NCI-H146 (cell line): ENCODE measurements at places on chromosomes 13 and 19.

- no peak for DNase-seq
Measured at GRCh38 chr19:54612428-54612827, 17.9 kb upstream of the LILRB1 start.

- no peak for DNase-seq
Measured at GRCh38 chr13:74158028-74158427, 23.8 kb upstream of the KLF12 start.

- DNase-seq = no peak
Measured at GRCh38 chr13:28623782-28624706, 34.9 kb upstream of the POMP start.

DNA sequence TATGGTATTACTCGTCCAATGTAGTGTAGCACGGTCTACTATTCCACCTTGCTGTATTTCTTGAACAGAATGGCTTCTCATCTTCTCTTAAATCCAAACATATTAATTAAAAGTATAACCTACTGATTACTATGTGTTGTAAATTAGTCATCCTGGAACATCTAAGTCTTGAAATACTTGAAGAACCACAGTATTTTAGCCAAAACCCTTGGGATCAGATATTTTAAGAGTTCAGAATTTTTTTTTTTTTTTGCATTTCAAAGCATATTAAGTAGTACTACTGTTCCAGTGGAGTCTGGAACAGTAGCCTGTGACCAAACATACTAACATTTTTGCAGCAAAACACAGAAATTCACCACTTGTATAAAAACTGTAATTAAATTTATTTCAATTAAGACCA is 30.1 kb downstream of the ZC3H13 start:
- DNase-seq = no peak

DNA sequence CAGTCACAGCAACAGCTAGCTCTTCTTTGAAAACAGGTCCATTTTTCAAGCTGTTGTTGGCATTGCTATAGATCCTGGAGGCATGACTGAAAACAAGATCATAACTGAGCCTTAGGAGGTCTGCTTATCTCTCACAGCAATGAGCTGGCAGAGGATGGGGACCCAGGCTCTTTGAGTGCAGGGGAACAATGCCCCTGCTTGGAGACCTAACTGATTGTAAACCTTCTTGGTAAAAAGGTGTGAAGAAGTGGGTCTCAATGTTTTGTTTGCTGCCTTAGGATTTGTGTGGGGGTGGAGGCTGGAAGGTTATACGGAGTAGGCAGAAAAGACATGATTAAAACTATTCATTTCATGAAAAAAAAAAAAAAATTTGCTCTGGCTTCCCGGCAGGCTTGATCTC is 94.6 kb downstream of the EFNB2 start:
- DNase-seq = no peak

- peak; percentile 22 for DNase-seq
Measured at GRCh38 chr13:28636677-28637317, 22.1 kb upstream of the POMP start.

- no peak for DNase-seq
Measured at GRCh38 chr19:48858984-48859710, 9.3 kb downstream of the PLEKHA4 start.

- DNase-seq = peak; percentile 44
Measured at GRCh38 chr13:31200637-31200971, 829 bp downstream of the B3GLCT start.

DNA sequence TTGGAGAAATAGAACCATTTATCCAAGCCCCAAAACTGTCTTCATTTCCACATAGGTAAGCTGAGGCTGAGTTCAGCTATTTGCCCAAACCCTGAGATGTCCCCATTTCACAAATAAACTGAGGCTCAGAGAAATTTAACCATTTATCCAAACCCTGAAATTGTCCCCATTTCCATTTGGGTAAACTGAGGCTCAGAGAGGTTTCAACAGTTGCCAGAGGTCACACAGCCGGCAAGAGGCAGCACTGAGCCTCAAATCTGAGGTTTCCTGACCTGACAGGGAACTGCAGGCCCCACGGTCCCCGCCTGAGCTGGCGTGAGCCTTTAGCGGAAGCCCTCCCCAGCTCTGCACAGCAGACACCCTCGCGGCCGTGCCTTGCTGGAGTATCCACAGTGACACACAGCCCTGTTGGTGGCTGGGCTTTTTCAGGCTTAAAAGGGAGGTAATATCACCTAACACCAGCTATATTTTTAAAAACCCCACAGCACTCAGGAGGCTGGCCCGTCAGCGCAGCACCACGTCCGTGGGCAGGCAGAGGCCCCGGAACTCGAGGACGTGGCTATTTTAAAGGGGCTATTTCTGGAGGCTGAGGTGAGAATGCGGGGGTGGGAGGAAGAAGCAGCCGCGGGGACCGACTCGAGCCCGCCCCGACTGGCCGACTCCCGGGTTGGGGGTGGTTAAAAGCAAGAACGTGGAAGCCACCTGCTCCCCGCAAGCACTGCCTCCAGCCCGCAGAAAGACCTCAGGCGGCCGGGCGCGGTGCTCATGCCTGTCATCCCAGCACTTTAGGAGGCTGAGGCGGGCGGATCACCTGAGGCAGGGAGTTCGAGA is 18.5 kb downstream of the PTPRS start:
- DNase-seq = no peak

GRCh38 chr19:19552798-19553197 is 14.7 kb downstream of the CILP2 start:
- DNase-seq = no peak

- DNase-seq = no peak
Measured at GRCh38 chr13:36362251-36362650, 16.1 kb upstream of the SPART start.

DNA sequence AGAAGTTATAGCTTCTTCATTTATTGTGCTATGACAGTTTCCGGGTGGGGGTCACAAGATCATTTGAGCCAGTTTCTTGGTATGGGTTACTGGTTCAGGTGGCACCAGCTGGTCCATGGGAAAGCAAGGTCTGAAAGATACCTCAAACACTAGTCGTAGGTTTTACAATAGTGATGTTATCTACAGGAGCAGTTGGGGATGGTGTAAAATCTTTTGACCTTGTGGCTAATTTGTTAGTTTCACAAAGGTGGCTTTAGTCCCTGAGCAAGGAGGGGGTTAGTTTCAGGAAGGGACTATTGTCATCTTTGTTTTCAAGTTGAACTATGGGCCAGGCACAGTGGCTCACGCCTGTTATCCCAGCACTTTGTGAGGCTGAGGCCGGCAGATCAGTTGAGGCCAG is 24.6 kb downstream of the CHST8 start:
- no peak for DNase-seq

DNA sequence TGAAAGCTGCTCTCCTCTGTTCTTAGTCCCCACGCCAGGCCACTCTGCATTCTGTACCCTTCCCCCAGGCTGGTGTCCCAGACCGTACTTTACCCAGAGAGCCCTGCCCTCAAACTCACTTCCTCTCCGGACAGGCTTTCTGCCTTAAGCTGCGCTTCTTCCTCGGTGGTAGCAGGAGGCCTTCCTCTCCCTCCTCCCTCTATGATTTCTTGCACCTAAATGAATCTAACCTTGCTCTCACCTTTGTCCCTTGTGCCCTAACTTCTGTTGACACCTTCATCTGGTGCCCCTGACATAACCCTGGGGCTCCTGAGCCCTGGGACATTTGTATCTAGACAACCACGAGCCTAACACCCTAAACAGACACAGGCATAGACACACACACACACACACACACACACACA is 29.6 kb upstream of the CEACAM21 start:
- no peak for DNase-seq

GRCh38 chr19:41795031-41795461 is 1.3 kb upstream of the CEACAM3 start:
- peak; percentile 79 for DNase-seq

DNA sequence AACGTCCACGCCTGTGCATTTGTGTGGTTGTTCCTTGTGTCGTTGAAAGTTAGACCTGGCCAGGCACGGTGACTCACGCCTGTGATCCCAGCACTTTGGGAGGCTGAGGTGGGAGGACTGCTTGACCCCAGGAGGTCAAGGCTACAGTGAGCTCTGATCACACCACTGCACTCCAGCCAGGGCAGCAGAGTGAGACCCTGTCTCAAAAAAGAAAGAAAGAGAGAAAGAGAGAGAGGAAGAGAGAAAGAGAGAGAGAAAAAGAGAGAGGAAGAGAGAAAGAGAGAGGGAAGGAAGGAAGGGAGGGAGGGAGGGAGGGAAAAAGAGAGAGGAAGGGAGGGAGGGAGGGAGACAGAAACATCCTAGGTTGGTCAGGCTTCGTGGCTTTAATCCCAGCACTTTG is 5.1 kb downstream of the ZNF114 start:
- no peak for DNase-seq

GRCh38 chr19:8336660-8337059 is 6.4 kb downstream of the KANK3 start:
- no peak for DNase-seq

- DNase-seq = no peak
Measured at GRCh38 chr19:12783291-12783848, 7.9 kb upstream of the JUNB start.

- peak; percentile 68 for DNase-seq
Measured at GRCh38 chr13:26929971-26930730, 169.6 kb upstream of the GPR12 start.

DNA sequence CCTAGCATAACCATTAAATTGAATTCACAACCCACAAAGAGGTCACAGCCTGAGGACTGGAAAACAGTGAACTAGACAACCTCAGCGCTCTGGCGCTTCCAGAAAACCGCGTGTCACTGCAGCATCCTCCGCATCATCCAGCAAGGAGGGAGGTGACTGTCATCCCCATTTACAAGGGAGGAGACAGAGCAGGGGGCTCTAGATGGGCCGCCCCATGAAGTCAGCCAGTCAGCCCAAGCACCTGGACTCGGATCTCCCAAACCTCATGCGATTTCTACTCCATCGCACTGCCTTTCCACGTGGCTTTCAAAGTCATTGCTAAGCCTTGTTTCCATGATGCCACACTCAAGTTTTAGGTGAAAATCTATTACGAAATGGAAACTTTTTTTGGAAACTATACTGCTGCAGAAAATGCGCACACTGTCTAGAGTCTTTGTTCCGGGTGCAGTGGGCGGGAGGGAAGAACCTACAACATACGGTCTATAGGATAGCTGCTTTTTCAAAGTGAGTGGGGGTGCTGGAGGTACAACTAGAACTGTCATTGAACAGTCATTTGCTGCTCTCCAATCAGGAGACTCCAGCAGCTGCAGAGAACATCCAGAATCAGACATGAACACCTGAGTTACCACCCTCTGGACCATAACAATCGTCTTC is 2.8 kb downstream of the AP3D1 start:
- DNase-seq = no peak

DNA sequence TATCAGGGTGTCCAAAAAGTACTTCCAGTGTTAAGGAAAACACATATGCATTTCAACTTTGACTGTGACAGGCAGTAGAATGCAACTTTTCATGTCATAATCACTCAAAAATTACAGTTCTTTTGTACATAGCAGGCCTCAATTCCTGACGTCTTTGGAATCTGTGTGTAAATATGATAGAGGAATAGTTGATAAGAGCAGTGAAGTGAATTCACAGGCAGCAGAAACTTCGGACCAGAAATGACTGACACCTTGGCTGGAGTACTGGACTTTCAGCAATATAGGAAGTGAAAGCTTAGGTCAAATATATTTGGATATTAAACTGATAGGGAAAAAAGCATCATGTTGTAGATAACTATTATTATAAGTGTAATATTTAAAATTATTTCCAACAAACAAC is 1741.2 kb upstream of the PCDH20 start:
- no peak for DNase-seq

DNA sequence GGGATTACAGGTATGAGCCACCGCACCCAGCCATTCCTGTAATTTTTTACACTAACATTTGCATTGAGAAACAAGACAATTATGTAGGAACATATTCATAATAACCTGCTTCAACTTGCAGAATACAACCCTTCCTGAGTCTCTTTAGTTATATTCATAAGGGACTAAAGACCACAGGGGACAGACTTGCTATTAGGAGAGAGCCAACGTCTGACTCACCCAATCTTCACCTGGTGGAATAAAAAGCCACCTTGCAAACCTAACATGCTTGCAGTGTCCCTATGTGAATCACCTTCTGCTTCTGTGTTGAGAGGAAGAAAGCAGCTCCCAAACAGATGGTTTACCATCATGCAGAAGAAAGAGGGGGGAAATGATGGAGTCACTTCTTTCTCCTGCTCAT is 456.1 kb downstream of the PCDH9 start:
- no peak for DNase-seq

DNA sequence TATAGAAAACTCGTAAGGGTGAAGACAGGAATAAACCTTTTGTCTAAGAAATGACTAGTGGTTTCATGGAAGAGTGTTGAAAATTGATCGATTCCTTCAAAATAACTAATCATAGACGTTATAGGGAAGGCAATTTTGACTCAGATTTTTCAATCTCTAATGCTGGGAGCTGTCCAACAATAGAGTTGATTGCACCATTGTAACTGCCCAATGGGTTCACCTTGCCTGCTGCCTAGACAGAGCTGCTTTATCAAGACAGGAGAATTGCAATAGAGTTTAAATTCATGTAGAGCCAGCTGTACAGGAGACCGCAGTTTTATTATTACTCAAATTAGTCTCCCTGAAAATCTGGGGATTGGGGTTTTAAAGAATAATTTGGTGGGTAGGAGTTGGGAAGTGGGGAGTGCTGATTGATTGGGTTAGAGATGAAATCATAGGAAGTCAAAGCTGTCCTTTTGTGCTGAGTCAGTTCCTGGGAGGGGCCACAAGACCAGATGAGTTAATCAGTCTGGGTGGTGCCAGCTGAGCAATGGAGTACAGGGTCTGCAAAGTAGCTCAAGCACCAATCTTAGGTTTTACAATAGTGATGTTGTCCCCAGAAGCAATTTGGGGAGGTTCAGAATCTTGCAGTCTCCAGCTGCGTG is 16.8 kb upstream of the ADGRE2 start:
- no peak for DNase-seq

GRCh38 chr13:95361686-95362085 is 60.4 kb upstream of the ABCC4 start:
- DNase-seq = no peak

- DNase-seq = no peak
Measured at GRCh38 chr19:53212703-53213320, 19.7 kb upstream of the ZNF665 start.

- no peak for DNase-seq
Measured at GRCh38 chr13:50580684-50581305, 262.7 kb downstream of the DLEU7 start.
